Ureter (tissue), 1 donor: ENCODE measurements at places on chromosomes 16 and 17. TPM values are rescaled to one million over a fixed set of nuclear protein-coding genes. Genes with fewer than 3 reads are reported as not detected.

TNFSF13 gene
- 23.0 TPM for total RNA-seq

CRYBA1 gene
- not detected for total RNA-seq

TTYH2 gene
- 8.2 TPM for total RNA-seq

IGFALS gene
- not detected for total RNA-seq

PLEKHG4 gene
- 10.3 TPM for total RNA-seq

TP53TG3 gene
- total RNA-seq = not detected

ACSM5 gene
- 2.3 TPM for total RNA-seq

ALDH3A2 gene
- 59.8 TPM for total RNA-seq

NXPH3 gene
- 9.2 TPM for total RNA-seq

DNA sequence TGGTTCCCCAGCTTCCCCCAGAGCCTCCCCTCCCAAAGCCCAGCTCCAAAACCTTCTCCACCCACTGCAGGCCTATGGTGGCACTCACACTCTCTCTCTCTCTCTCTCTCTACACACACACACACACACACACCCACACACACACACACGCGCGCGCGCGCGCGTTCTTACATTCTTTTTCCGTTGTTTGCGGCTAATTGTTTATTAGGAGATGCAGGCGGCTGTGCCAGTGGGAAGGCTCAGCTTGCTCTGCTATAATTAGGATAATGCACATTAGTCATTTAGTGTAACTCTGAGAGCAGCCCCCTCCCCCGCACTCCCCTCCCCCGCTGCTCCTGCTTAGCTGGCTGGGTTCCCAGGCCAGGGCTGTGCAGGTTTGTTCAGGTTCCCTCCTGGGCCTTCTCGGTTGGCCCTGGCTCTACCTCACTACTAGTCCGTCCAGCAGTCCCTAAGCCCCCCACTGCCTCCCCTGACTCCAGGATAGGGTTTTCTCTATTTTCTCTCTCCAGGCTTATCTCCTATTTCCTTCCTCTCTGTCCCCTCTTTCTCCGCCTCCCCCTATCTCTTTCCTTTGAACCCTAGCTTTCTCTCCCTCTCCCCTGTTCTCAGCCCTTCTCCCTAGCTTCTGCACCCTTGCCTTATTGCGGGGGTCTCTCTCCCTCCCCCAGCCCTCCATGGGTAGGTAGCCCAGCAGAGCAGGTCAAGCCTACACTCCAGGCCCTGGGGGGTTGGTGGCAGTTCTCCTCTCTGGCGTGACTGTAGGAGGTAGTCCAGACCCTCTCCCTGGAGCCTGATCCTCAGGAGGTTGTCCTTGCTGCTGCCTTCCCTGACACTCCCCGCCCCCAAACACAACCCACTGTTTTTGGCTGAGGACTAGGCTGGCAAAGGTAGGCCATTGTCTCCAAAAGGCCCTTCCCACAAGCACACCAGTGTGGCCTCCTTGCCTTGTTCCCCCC, 34.0 kb downstream of the TMEM132E start:
- no peak for DNase-seq

DNA sequence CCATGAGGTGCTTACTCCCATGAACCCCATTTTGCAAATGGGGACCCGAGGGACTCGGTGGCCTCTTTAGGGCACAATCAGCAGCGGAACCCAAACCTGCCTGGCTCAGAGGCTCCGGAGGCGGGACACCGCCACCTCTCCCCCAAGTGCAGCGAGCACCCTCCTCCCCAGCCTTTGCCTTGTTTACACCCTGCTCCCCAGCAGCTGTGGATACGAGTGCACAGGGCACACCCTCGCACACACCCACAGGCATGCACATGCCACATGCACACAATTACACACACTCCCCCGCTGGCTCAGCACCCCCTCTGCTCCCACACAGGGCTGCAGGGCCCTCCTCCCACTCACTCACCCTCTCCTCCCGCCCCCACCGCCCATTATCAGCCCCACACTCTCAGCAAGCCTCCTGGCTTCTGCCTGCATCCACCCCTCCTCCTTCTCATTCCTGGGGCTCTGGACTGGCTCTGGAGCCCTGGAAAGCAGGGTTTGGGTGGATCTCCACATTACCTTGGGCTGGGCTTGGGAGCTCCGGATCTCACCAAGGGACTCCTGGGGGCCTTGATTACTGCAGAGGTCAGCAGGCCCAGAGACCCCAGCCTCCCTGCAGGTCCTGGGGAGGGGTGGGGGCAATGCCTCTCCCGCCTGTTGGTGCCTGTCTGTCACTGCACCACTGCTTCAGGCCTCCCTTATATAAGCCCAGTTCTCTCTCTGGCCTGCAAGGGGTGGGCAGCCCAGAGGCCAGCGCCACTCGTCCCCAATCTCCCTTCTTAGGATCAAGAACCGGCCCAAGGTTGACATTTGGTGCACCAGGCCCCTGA, 6.4 kb downstream of the PDK2 start:
- DNase-seq = no peak

GRCh38 chr16:15608398-15609285, 34.3 kb downstream of the MARF1 start:
- DNase-seq = no peak

- DNase-seq = no peak
Measured at GRCh38 chr17:14330492-14330962, 29.6 kb downstream of the HS3ST3B1 start.

GRCh38 chr16:75372236-75372856, 61.0 kb downstream of the CFDP1 start:
- DNase-seq = no peak

DNA sequence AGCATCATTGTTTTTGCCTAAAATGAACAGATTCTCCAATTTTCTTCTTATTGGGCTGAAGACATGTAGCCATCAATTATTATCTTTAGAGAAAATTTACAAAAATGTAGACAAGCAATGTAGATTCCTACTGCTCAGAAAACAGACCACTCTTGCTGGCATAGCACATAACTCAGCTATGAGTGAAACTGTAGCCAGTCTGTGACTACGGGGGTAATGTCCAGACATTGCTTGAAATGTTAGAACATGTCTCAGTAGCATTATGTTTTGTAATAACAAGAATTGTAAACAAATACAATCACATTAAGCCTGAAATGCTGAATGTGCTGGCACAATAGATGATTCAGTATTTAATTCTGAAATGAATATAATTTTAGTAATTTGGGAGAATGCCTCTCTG, 265.7 kb upstream of the KCNJ16 start:
- no peak for DNase-seq

- DNase-seq = no peak
Measured at GRCh38 chr17:17540278-17540906, 44.2 kb upstream of the RASD1 start.

GRCh38 chr16:2206780-2207433, 1.7 kb downstream of the MLST8 start:
- DNase-seq = no peak

- DNase-seq = peak; percentile 91
Measured at GRCh38 chr17:74744714-74745547, 3.5 kb upstream of the NHERF1 start.

DNA sequence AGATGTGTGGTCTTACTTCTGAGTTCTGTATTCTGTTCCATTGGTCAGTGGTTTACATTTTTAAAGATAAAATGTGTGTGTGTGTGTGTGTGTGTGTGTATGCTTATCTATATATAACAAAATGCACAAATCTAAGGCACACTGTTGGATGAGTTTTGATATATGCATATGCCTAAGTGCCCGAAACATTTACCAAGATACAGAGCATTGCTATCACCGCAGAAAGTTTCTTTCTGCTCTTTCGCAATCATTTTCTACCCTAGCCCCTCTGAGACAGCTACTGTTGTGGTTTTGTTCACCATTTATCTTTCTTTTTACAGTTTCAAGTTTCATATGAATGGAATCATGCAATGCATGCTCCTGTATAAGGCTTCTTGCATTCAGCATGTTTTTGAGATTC, 97.0 kb downstream of the MRTFB start:
- DNase-seq = no peak

DNA sequence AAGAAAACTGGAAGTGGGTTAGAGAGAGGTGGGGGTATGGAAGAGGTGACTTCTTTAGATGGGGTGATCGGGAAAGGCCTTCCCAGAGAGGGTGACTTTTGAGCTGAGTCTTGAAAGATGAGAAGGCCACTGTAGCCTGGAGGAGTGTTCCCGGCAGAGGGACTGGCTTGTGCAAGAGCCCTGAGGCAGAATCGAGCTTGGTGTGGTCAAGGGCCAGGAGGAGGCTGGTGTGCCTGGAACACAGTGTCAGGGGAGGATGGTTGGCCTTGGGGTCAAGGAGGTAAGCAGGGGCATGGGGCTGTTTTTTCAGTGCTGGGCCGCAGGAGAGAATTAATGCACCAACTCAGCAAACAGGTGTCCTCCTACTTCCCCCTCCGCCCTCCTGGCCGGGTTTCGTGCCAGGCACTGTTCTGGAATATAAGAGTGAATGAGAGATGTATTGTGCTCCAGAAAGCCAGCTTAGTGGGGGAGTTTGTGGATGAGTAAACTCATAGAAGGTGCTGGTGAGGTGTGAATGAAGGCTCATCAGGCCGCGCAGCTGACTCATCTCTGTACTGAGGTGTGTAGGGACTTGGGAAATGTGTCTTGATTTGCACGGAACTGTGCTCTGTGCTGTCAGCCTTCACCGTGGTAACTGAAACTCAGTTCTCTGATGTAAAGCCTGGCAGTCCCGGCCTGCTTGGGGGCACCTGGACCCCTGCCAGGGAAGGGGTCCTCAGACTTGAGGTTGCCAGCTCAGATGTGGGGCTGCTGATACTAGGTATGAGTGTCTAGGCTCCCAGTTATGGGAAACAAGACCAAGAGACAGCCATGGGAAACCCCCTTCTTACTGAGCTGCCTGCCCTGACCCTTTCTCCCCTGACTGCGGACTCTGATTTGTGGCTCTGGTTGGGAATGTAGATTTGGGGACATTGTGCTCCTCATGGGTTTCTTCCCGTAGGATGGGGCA, 15.3 kb downstream of the KSR1 start:
- DNase-seq = no peak

- no peak for DNase-seq
Measured at GRCh38 chr17:57993471-57994365, 5.7 kb upstream of the VEZF1 start.

- DNase-seq = no peak
Measured at GRCh38 chr17:27947005-27947406, 53.8 kb upstream of the LYRM9 start.

- DNase-seq = no peak
Measured at GRCh38 chr17:62871291-62871690, 63.2 kb upstream of the MARCHF10 start.

DNA sequence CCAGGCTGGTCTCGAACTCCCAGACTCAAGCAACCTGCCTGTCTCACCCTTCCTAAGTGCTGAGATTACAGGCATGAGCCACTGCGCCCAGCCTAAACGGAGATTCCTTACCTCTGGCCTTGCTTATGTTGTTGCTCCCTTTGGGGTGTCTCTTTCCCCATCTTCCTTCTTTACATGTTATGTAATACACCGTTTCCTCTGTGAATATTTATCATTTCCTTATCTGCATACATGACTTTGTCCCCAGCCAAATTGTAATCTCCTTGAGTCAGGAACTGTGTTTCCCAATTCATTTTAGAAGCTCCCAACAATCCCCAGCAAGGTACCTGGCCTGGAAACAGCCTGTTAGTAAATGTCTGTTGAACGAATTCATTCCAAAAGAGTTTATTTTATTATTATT, 15.7 kb downstream of the COPZ2 start:
- no peak for DNase-seq

GRCh38 chr17:57404795-57405490, 148.6 kb downstream of the MSI2 start:
- DNase-seq = no peak

GRCh38 chr16:58500430-58501241, 693 bp downstream of the NDRG4 start:
- DNase-seq = no peak

DNA sequence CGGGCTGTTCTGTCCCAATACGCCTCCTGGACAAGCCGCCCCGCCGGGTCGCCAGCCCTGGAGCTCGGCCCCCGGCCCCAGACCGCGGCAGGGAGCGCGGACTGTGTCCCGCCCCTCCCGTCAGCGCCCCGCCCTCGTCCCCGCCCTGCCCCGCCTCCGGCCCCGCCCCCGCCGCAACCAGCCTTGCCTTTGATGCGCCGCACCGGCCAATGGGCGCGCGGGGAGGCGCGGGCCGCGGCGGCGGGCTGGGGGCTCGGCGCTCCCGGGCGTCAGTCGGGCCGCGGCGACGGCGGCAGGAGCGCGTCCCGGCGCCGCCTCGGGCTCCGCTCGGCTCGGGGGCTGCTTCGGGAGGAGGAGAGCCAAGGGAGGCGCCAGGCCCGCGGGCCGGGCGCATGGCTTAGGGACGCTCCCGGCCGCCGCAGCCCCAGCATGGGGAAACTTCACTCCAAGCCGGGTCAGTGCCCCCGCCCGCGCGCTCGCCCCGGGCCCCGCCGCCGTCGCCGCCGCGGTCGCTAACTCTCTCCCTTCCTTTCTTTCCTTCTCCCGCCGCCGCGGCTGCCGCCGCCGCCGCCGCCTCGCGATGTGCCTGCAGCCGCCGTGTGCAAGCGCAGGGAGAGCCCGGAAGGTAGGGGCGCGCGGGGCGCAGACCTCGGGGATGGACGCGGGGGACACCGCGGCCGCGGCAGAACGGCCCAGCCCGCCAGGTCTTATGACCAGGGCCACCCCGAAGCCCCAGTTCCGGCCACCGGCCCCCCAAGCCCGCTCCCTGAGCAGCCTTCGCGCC, at the start of gene NKD1:
Gene NKD1 (plus strand): TSS at position 272 of the 784 bp plus-strand sequence. CDS start 158 bp downstream, at position 430.
- DNase-seq = peak; percentile 65

DNA sequence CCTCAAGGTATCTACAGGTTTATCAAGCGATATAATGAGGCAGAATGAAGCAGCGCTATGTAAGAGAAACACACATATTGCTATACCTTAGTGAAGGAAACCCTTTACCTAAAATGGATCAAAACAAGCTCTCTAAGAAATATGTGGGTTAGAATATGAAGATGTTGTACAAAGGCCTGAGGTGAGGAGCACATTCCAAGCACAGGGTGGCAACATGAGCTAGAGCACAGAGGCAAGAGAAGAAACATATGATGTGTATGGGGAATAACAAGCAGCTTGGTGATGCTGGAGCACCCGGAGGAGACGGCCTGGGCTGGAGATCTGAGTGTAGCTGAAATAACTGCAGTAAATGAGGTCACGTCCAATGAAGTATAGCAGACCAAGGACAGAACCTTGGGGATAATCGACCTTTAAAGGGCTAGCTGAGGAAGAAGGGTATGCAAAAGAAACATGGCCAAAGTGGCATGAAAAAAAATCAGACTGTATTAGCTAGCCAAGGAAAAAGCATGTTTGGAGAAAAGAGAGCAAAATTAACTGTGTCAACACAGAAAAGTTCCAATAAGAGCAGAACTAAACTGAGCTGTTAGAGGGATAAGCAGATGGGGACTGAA, 44.0 kb downstream of the MARVELD3 start:
- no peak for DNase-seq

DNA sequence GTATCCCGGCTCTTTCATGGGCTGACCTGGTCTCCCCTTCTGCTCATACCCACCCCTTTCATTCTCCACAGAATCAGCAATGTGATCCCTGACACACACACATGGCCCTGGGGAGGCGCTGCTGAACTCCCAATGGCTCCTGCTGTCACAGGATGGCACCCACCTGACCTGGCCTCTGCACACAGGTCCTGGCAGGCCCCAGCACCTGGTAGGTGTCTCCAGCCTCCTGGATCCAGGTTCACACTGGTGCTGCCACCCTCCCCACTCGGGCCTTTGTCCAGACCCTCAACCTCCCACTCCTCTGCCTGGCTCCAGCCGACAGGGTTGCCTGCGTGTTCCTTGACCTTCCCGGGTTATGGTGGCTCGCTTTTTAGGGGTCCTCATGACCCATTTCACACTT, 1.3 kb upstream of the CD300C start:
- no peak for DNase-seq

- DNase-seq = no peak
Measured at GRCh38 chr17:78680436-78680835, 101.6 kb downstream of the CYTH1 start.
